ENCODE measurements at places on chromosomes 6 and 20.

GRCh38 chr20:22836877-22837276 is 198.2 kb upstream of the SSTR4 start:
- DNase-seq: no peak

DNA sequence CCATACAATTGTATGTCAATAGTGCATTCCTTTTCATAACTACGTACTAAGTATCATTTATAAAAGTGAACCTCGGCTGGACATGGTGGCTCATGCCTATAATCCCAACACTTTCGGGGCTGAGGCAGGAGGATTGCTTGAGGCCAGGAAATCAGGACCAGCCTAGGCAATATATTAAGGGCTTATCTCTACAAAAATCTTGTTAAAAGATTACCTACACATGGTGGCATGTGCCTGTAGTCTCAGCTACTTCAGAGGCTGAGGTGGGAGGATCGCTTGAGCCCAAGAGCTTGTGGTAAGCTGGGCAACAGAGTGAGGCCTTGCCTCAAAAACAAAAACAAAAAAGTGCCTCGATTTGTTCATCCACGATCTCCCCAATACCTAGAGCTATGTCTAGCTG is 449.7 kb upstream of the SULF2 start:
- DNase-seq: no peak

- DNase-seq: no peak
Measured at GRCh38 chr6:37024656-37025337, 19.3 kb downstream of the FGD2 start.

DNA sequence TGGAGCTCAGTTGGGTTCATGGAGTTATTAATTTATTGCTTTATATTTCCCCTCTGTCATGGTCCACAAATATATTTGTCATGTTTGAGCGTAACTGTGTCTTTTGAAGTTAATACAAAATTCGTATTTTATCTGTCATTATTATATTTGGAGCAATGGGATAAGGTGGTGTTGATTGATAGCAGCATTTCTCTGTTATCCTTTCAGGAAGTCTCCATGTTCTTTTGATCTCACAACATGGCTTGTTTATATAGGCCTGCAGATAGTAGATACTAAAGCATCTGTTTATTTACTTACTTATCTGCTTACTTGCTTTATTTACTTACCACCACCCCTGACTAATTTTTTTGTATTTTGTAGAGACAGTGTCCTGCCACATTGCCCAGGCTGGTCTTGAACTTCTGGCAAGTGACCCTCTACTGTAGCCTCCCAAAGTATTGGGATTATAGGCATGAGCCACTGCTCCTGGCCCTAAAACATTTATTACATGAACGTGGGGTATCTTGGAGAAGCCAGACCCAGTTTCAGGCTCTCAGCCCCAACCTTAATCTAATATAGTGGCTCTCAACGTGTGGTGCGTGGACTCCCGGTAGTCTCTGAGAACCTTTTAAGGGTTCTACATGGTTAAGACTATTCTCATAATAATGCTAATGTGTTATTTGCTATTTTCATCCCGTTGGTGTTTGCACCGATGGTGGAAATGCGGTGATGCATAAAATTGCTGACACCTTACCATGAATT is 104.2 kb downstream of the NCOA3 start:
- DNase-seq: no peak

- DNase-seq: no peak
Measured at GRCh38 chr20:60209048-60209447, 250.8 kb downstream of the CDH26 start.

DNA sequence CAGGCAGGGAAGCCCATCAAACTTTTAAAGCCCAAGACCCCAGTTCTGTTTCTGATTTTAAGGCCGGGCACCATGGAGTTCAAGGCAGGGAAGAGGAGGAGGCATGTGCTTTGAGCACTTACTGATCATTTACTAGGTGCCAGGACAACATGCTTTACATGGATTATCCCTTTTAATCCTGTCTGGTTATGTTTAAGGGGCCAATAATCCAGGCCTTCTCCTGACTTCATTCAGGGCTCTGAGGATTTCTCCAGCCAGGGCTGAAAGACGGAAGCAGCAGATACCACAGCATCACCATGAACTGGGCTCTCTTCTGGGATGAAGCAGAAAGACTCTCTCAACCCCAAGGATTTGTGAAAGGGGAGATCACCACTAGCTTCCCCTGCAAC is 4.1 kb downstream of the CCND3 start:
- no peak for DNase-seq

DNA sequence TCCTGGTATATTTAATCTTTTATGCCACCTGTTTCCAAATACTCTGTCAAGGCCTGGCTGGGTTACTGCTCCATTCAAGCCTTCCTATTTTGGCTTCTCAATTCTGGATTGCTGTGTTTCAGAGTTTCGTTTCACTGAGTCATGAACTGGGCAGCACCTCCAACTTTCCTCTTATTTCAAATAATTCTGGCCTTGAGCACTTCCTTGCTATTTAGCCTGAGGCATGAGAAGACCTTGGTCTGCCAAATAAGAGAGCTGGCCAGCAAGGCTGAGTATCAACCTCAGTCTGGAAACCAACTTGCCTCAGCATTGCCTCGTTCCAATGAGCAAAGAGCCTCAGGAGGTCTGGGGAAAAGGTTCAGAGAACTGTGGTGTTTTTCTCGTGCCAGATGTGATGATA is 66.6 kb downstream of the TNFAIP3 start:
- no peak for DNase-seq

DNA sequence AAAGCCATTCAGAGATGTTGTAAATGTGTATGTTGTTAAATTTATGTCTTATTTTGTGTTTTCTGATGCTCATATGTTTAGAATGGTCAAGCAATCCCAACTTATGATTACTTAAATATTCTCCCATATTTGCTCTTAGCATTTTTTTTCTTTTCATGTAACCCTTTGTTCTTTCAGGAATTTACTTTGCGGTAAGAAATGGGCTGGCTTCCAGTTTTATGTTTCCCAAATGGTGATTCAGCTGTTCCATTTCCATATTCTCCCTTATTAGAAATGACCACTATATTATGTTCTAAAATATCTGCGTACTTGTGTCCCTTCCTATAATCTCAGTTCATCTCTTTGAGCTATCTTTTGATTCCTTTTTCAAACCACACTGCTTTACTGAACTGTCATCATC is 113.7 kb downstream of the CDH26 start:
- DNase-seq: no peak

DNA sequence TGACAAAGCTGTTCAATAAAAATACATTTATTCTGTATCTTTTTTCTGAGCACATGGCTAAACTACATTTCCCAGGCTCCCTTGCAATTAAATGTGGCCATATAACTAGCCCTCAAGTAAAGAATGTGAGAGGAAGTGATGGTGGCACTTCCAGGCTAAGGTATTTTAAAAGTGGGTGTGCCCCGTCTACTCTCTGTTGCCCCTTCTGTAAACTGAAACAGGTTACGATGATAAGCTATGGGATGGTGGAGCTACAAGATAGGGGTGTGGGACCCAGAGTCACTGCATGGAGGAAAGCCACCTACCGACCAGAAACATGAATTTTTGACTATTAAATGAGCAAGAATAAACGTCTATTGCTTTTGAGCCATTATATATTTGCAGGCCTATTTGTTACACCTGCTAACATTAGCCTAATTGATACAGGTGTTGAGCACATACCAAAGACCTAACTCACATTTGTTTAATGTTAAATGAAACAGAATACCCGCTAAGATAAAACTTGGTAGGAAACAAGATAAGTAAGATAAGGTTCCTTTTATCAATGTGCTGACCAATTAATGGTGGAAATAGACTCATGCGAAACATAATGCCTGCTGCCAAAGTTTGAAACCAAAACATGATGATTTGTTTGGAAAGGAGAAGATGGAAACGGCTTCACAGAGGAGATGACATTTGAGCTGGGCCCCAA is 3.1 kb downstream of the FYN start:
- DNase-seq: no peak

DNA sequence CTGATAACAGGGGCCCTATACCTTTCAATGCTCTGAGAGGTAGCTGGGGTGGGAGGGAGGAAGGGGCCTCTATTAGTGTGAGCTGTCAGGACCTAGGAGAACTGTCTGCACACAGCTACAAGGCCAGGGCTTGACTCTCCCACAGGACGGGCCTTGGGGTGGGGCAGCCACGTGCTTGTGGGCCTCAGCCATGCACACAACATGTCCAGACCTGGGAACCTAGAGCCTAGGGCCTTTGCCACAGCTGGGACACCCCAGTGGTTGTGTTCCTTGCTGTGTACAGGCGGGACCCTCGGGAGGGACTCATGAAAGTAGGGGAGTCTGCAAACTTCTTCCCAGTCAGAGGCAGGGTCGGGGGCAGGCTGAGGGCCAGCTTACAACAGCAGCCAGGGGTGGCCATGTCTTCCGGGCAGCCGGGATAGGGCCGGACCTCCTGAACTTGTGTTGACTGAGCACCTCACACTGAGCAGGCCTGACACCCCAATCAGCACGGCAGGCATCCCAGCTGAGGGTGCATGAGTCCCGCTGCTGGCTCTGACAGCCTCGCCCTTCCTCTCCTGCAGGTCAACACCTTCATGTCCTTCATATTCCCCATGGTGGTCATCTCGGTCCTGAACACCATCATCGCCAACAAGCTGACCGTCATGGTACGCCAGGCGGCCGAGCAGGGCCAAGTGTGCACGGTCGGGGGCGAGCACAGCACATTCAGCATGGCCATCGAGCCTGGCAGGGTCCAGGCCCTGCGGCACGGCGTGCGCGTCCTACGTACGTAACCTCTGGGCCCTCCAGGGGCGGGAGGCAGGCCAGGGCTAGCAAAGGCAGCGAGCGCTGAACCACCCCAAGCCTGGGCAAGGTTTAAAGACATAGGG is 41.9 kb upstream of the MRGBP start:
- no peak for DNase-seq
